ENCODE measurements at places on chromosomes 2 and 18.

DNA sequence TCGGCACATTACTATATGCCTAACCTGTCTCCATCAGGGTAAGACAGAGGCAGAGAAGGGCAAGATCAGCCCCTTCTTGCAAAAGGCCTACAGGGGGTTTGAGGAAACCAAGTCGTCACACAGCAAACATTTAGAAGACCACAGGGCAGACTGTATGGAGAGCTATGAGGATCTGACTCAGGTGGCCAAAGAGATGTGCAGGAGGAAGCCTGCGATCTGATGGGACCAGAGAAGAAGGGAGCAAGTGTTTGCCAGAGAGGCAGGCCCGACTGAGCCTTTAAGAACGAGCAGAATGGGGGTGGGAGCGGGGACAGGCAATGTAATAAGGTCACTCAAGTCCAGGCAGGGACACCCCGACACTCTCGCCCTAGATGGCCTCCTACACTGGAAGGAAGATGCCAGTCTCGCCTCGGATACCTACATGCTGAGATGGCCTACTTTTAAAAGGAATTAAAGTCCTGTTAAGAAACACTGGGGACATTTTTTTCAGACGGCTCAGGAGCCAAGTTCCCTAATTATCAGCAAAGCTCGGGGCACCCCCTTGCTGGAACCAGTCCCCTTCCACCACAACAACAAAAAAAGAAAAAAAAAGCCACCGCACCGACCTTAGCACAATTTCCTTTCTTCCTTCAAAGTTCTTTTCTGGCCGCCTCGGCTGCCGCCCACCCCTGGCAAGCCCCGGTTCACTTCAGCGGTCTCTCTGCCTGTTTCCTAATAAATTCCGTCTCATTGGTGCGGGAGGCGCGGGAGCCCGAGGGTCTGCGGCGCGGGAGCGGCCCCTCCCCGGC, 1.5 kb downstream of the SFXN5 start:
- no peak for DNase-seq

DNA sequence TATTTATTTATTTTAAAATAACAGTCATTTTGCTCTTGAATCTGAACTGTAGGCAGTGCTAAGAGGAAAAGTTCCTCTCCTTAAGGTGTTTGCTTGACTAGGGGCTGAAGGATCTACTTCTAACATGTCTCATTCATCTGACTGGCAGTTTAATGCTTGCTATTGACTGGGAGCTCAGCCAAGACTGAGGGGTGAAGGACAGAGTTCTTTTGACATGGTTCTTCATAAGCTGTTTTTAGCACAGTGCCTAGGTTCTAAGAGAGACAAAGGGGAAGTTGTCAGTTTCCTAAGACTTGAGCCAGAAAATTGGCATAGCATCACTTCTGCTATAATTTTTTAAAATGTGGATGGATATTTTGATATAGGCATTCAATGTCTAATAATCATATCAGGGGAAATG, 73.0 kb downstream of the COMMD1 start:
- no peak for DNase-seq

DNA sequence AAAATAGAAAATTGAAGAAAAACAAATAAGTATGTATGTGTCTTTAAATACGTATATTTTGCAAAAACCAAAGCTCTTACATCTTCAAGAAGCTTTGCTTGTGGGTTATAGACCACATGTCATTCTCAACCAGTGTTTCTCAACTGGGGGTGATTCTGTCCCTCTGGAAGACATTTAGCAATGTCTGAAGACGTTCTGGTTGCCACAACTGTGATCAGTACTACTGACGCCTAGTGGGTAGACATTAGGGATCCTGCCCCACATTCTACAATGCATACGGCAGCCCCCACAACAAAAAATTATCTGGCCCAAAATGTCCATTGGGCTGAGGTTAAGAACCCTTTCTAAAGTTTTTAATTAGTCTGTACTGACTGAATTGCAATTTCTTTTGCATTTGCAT, 48.4 kb downstream of the UNC50 start:
- no peak for DNase-seq

GRCh38 chr2:32806857-32807256, 139.9 kb upstream of the LTBP1 start:
- no peak for DNase-seq

- DNase-seq = no peak
Observed at GRCh38 chr2:216546241-216546640, 47.6 kb downstream of the RPL37A start.

GRCh38 chr2:13052547-13052946, 335.8 kb downstream of the TRIB2 start:
- no peak for DNase-seq

DNA sequence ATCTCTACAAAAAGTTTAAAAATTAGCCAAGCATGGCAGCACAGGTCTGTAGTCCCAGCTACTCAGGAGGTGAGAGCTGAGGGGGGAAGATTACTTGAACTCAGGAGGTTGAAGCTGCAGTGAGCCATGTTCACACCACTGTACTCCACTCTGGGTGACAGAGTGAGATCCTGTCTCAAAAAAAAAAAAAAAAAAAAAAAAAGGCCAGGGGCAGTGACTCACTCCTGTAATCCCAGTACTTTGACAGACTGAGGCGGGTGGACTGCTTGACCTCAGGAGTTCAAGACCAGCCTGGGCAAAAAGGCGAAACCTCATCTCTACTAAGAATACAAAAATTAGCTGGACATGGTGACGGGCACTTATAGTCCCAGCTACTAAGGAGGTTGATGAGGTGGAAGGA, 37.0 kb downstream of the PUM2 start:
- DNase-seq = no peak
